Activated B cell treated with CpG ODN at 0.5 μM for 24 hours (primary cell): ENCODE measurements at places on chromosomes 12 and 14. TPM values are rescaled to one million over a fixed set of nuclear protein-coding genes. Genes with fewer than 3 reads are reported as not detected.

- no peak for DNase-seq
These were observed 70.3 kb downstream of the COX16 start for GRCh38 chr14:70289138-70289537.

GRCh38 chr14:94383777-94384176 is 4.6 kb downstream of the SERPINA1 start:
- DNase-seq, result no peak

DNA sequence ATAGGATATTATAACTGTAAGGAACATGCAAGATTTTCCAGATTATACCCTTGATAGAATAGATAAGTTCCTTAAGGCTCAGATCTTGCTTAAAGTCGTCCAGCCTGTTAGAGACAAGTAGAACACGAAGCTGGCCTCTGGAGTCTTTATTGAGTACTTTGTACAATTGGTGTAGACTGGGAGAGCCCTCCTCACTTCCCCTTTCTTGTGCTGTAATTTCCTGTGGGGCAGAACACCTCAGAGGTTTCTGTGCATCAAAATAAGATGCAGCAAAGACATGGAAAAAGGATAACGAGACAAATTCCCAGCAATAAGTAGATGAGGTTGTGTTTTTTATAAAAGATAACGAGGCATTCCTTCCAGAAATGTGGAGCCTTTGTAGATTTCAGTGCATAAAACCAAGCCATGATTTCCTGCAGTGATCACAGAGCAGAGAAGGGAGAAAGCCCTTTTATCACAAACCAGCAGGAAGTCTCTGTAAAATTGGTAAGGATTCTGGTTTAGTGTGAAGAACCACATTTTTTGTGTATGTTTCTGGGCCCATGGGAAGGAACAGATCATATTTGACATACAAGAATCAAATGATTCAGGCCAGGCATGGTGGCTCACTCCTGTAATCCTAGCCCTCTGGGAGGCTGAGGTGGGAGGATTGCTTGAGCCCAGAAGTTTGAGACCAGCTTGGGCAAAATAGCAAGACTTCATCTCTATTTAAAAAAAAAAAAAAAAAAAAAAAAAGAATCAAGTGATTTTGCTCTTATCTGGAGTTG is 18.0 kb downstream of the GPRC5A start:
- no peak for DNase-seq

DNA sequence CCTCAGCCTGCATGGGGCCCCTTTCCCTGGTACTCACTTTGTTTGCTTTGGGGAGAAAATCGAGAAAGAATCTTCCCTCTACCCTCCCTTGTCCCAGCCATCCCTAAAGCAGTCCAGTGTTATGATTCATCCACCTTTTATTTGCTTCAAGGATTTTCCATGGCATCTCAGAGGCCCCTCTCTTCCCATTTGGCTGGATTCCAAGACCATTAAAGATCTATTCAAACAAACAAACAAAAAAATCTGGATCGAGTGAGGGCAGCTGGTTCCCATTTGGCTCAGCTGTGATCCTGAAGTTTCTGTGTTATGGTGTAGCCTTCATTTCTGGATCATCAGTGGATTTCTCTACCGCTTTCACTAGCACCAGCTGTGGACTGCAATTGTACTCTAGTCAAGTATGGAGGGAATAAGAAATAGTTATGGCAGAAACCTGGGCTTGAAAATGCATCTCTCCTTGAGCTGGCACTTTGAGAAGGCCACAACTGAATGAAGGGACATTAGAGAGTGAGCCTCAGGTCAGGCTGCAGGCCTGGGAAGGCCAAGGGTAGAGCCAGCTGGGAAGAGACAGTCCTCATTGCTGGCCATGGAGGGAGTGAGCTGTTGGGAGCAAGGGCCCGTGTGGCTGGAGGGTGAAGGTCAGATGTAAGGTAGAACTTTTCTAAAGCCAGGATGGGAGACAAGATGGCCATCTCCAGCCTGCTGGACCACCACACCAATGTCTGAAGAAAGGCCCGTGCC is 13.7 kb downstream of the KRT71 start:
- no peak for DNase-seq

DNA sequence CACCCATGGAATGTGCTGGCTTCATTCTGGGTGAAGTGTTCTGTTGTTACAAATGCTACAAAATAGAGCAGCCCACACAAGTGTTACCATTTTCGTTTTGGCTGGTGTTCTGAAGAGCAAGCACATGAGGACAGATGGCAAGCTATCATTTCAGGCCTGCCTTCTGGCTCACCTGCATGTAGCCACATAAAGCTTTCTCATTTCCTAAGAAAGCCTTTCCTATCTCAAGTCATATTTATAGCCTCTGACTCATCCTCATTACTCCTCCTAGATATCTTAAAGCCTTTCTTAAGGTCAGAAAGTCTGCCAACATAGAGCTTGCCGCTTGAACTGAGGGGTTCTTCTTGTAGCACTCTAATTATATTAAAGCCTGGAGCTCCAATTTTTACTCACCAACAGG is 89.0 kb downstream of the PTPRR start:
- no peak for DNase-seq

DNA sequence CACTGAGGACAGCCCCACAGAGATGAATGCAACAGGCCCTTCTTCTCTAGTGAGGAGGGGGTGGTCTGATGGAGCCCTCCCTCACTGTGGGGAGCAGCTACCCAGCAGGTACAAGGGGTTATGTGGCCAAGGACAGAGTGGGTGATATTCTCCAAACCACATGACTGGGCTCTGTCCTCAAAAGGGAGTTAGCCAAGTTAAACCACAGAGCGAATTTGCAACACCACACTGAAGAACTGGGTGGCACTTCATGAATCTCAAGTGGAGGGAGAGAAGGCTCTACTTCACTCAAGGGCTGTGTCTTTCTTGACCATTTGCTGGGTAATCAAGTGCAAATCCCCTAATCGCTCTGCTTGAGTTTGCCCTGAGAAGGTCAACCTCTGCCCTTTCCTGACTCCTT is 12.5 kb downstream of the GPR68 start:
- no peak for DNase-seq

- DNase-seq, result no peak
These were observed 973 bp downstream of the P2RX2 start for GRCh38 chr12:132619386-132620112.

KRT74 gene
- total RNA-seq, result not detected in 2 replicates

OAS2 gene
- 46.0 and 51.9 TPM in 2 replicates for total RNA-seq

CCDC88C gene
- 153 and 164 TPM in 2 replicates for total RNA-seq

PDZRN4 gene
- not detected in 2 replicates for total RNA-seq

CHGA gene
- total RNA-seq, result not detected in 2 replicates

SLC24A4 gene
- 0.05 and 0.09 TPM in 2 replicates for total RNA-seq

RPL10L gene
- not detected in 2 replicates for total RNA-seq

PTPRO gene
- 20.0 and 23.9 TPM in 2 replicates for total RNA-seq
